ENCODE measurements at places on chromosomes 1 and 21. TPM values are rescaled to one million over a fixed set of nuclear protein-coding genes. Genes with fewer than 3 reads are reported as not detected.
A peak's percentile ranks its signal among the peaks of the same experiment; 100 is the strongest.

The LMX1A gene
- 4.4 TPM for total RNA-seq

The KLHDC9 gene
- 21.8 TPM for total RNA-seq

The IGSF8 gene
- 38.5 TPM for total RNA-seq

DNA sequence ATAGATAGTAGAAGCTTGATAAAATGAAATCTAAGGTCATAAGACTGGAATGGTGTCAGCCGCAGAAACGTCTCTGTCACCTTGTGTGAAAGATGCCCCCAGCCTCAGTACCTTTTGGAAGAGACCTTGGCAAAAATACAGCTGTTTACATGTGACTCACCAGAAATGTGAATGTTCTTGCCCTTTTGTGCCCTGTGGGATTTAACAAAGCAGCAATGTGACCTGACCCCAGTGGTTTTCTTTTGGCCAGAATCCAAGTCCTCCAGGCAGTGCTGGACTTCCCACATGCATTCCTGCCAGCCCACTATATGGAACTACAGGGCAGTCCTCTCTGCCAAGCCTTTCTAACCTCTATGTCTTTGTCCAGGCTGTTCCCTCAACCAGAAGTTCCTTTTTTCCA lies 27.2 kb upstream of the LRRC8C start:
- H3K4me3 ChIP-seq, result no peak overlapping the region
- peaks cover 16% of the 10 kb centered on the region for H3K36me3 ChIP-seq
- DNase-seq, result no peak
- peaks cover 7% of the 10 kb centered on the region for H3K4me1 ChIP-seq
- H3K27ac ChIP-seq, result peak overlapping the region; percentile 22

The E2F2 gene
- 3.7 TPM for total RNA-seq

GRCh38 chr1:65813956-65814355 lies 21.3 kb downstream of the PDE4B start:
- no peaks in the 10 kb centered on the region for H3K36me3 ChIP-seq
- no peak for DNase-seq
- H3K27ac ChIP-seq, result no peak overlapping the region
- no peak overlapping the region for H3K4me3 ChIP-seq
- H3K27me3 ChIP-seq, result no peaks in the 10 kb centered on the region
- peaks cover 3% of the 10 kb centered on the region for H3K4me1 ChIP-seq

GRCh38 chr1:25644962-25645361 lies 28.4 kb downstream of the MAN1C1 start:
- no peaks in the 10 kb centered on the region for H3K27me3 ChIP-seq
- DNase-seq, result no peak
- H3K27ac ChIP-seq, result no peak overlapping the region
- H3K4me3 ChIP-seq, result no peak overlapping the region

The MPL gene
- total RNA-seq, result 0.11 TPM

The CR1 gene
- total RNA-seq, result 1.2 TPM

- H3K27ac ChIP-seq, result no peak overlapping the region
- no peaks in the 10 kb centered on the region for H3K27me3 ChIP-seq
- H3K4me1 ChIP-seq, result no peaks in the 10 kb centered on the region
- DNase-seq, result no peak
- no peaks in the 10 kb centered on the region for H3K36me3 ChIP-seq
Observed at GRCh38 chr1:159084867-159085266, 8.3 kb upstream of the AIM2 start.

The STYXL2 gene
- 0.94 TPM for total RNA-seq

GRCh38 chr1:219434285-219434922 lies 178.5 kb downstream of the ZC3H11B start:
- no peaks in the 10 kb centered on the region for H3K27me3 ChIP-seq
- no peak for DNase-seq
- H3K4me1 ChIP-seq, result no peaks in the 10 kb centered on the region
- no peaks in the 10 kb centered on the region for H3K36me3 ChIP-seq
- H3K27ac ChIP-seq, result no peak overlapping the region
- no peak overlapping the region for H3K4me3 ChIP-seq

DNA sequence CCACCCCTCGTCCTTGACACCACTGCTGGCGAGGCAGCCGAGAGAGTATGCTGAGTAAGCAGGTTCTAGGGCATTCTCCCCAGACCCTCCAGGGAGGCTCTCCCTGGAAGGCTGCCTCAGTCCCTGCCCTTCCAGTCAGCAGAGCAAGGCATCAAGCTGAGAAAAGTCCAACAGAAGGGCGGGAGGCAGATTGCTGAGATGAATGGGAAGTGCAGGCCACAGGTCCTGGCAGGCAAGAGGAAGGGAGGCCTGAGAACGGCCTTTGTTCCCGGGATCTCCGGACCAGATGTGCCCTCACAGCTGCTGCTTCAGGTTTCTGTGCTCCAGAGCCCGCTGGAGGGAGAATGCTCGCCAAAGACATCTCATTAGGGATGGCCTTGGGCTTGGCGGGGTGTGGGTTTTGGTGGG lies 270.0 kb upstream of the VAMP3 start:
- H3K27me3 ChIP-seq, result no peaks in the 10 kb centered on the region
- H3K27ac ChIP-seq, result peak overlapping the region; percentile 67
- peaks cover 12% of the 10 kb centered on the region for H3K36me3 ChIP-seq

- no peaks in the 10 kb centered on the region for H3K27me3 ChIP-seq
- H3K36me3 ChIP-seq, result peaks cover 3% of the 10 kb centered on the region
Observed at GRCh38 chr1:53048960-53049573, 12.9 kb upstream of the PODN start.

GRCh38 chr1:4939266-4939665 lies 284.9 kb downstream of the AJAP1 start:
- no peak overlapping the region for H3K27ac ChIP-seq
- H3K4me1 ChIP-seq, result peaks cover 19% of the 10 kb centered on the region
- no peak for DNase-seq
- no peak overlapping the region for H3K4me3 ChIP-seq
- H3K27me3 ChIP-seq, result no peaks in the 10 kb centered on the region

- no peak for DNase-seq
- no peak overlapping the region for H3K4me3 ChIP-seq
- H3K27ac ChIP-seq, result no peak overlapping the region
- peaks cover 70% of the 10 kb centered on the region for H3K36me3 ChIP-seq
Observed at GRCh38 chr1:204435381-204435831, 23.8 kb upstream of the PPP1R15B start.

The SOX13 gene
- 8.4 TPM for total RNA-seq

The RYR2 gene
- 31.2 TPM for total RNA-seq

DNA sequence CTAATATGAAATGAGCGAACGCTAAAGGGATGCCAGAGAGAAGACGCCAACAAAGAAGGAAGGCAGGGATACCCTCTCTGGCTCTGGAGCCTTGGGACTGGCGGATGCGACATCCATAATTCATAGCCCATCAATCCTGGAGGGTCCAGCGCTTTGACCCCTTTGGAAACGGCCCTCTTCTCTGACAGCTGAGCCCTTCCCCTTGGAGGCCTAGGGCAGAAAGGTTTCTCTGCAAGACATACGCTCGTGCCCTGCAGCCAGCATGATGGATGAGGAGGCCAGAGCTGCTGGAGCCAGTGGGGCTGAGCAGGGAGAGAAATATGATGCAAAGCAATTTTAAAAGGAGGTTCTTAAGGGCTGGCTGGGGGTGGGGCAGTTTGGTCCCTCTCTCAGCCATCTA lies 22.2 kb downstream of the OPTC start:
- H3K27ac ChIP-seq, result no peak overlapping the region
- no peak overlapping the region for H3K4me3 ChIP-seq
- peaks cover 73% of the 10 kb centered on the region for H3K4me1 ChIP-seq
- peaks cover 2% of the 10 kb centered on the region for H3K27me3 ChIP-seq

- H3K27me3 ChIP-seq, result peaks cover 20% of the 10 kb centered on the region
- DNase-seq, result peak; percentile 15
- peaks cover 42% of the 10 kb centered on the region for H3K4me1 ChIP-seq
- H3K27ac ChIP-seq, result peak overlapping the region; percentile 95
Observed at GRCh38 chr1:156428746-156429288, 59.8 kb downstream of the RHBG start.

DNA sequence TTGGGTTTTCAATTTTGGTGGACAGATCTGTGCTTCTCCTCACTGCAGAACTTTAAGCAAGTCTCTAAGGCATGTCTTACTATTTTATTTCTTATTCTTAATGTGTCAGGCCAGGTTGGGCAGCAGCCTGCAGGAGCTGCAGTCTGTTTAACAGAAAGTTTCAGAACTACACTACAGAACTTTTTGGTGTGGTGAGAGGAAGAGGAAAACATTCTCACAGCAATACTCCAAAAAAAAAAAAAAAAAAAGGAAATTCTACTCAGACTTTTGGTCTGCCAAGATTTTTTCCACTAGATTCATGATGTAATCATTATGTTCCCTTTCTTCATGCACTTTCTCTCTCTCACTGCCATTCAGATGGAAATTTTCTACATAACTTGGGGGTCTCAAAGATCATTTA lies 255.2 kb downstream of the COL11A1 start:
- no peaks in the 10 kb centered on the region for H3K27me3 ChIP-seq
- peak; percentile 24 for DNase-seq
- no peak overlapping the region for H3K4me3 ChIP-seq
- no peaks in the 10 kb centered on the region for H3K36me3 ChIP-seq

- no peaks in the 10 kb centered on the region for H3K27me3 ChIP-seq
- H3K4me3 ChIP-seq, result no peak overlapping the region
- no peak overlapping the region for H3K27ac ChIP-seq
- H3K4me1 ChIP-seq, result peaks cover 11% of the 10 kb centered on the region
- peak; percentile 45 for DNase-seq
- no peaks in the 10 kb centered on the region for H3K36me3 ChIP-seq
Observed at GRCh38 chr21:34284666-34285065, 79.1 kb upstream of the KCNE2 start.

DNA sequence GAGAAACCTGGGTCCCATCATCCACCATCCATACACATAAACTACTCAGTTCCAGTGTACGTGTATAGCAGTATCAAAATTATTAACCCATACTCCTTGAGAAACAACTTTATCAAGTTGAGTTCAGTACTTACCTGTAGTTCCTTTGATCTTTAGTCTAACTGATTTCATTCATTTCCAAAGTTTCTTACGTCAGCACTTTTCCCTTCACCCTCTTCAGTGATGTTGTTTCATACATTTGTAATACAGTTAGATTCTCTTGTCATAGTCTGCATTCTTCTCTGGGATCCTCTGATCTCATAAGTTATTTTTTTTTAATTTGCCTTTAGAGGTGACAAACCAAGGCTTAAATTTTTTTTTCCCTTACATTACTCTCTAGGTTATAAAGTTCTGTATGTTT lies 143.2 kb downstream of the PIK3R3 start:
- no peak for DNase-seq
- H3K4me1 ChIP-seq, result no peaks in the 10 kb centered on the region
- no peaks in the 10 kb centered on the region for H3K36me3 ChIP-seq
- H3K4me3 ChIP-seq, result no peak overlapping the region
- H3K27ac ChIP-seq, result no peak overlapping the region

GRCh38 chr1:222769971-222770620 lies 33.1 kb downstream of the FAM177B start:
- H3K27me3 ChIP-seq, result no peaks in the 10 kb centered on the region
- H3K36me3 ChIP-seq, result no peaks in the 10 kb centered on the region
- no peaks in the 10 kb centered on the region for H3K4me1 ChIP-seq
- no peak overlapping the region for H3K27ac ChIP-seq

DNA sequence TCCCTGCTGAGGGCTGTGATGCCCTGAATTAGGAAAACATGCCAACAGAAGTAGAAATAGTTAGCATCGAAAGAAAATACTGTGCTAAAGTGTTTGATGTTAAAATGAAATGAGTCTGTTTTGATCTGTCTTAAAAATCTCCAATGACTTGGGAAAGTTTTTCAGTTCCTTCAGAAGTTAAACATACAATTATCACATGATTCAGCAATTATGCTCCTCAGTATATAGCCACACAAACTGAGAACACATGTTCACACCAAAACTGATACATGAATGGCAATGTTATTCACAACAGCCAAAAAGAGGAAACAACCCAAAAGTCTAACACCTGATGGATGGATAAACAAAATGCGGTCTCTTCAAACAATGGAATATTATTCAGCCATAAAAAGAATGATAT lies 130.6 kb downstream of the PTPN14 start:
- no peak for DNase-seq
- no peak overlapping the region for H3K27ac ChIP-seq
- no peak overlapping the region for H3K4me3 ChIP-seq
- no peaks in the 10 kb centered on the region for H3K27me3 ChIP-seq

The NCF2 gene
- 16.8 TPM for total RNA-seq

GRCh38 chr1:5448486-5448885 lies 543.7 kb downstream of the NPHP4 start:
- no peak for DNase-seq
- H3K27ac ChIP-seq, result no peak overlapping the region
- H3K4me1 ChIP-seq, result peaks cover 30% of the 10 kb centered on the region
- H3K27me3 ChIP-seq, result no peaks in the 10 kb centered on the region
- H3K36me3 ChIP-seq, result no peaks in the 10 kb centered on the region
- no peak overlapping the region for H3K4me3 ChIP-seq

DNA sequence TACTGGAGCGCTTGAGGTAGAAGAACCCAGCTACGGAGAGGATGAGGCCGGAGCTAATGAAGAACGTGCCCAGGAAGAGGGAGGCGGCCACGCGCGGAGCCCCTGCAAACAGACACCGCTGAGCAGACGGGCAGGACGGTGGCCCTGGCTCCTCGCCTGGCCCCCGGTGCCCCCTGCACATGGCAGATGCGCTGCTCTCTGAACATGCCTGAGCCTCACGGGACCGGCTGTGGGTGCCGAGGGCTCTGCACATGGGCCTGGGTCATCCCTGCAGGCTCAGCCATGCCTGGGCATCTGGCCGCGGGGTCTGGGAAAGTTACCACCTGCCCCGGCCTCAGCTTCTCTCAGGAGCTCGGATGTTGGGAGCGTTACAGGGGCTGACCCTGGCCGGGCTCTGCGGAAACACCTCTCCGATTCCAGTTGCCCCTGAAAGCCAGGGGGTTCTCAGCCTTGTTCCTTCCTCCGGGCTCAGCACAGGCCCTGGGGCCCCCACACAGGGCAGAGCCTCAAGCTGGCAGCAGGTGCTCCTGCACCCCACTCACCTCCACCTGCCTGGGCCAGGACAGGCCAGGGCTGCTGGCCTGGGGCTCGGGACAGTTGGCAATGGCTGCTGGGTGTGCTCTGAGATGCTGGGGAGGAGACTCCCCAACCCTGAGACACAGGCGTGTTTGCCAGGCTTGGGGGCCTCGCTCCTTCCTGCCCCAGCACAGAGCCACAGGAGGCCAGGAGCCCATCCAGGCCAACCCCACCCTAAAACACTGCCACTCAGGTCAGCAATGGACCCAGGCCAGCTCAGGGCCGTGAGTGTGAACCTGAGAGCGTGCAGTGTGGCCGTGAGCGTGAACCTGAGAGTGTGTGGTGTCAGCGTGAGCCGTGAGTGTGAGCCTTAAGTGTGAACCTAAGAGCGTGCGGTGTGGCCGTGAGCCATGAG lies 12.1 kb upstream of the RNF223 start:
- no peak for DNase-seq
- no peaks in the 10 kb centered on the region for H3K4me1 ChIP-seq
- no peak overlapping the region for H3K27ac ChIP-seq
- H3K36me3 ChIP-seq, result peaks cover 98% of the 10 kb centered on the region
- no peaks in the 10 kb centered on the region for H3K27me3 ChIP-seq

GRCh38 chr1:238329671-238330070 lies 438.9 kb upstream of the ZP4 start:
- no peaks in the 10 kb centered on the region for H3K36me3 ChIP-seq
- H3K4me3 ChIP-seq, result no peak overlapping the region

- no peak overlapping the region for H3K4me3 ChIP-seq
- H3K36me3 ChIP-seq, result no peaks in the 10 kb centered on the region
- peaks cover 24% of the 10 kb centered on the region for H3K4me1 ChIP-seq
- no peak for DNase-seq
- H3K27ac ChIP-seq, result no peak overlapping the region
- H3K27me3 ChIP-seq, result no peaks in the 10 kb centered on the region
Observed at GRCh38 chr1:227898502-227899140, 49.1 kb downstream of the WNT9A start.

- H3K36me3 ChIP-seq, result no peaks in the 10 kb centered on the region
- H3K27me3 ChIP-seq, result no peaks in the 10 kb centered on the region
- H3K4me1 ChIP-seq, result no peaks in the 10 kb centered on the region
- H3K27ac ChIP-seq, result no peak overlapping the region
- DNase-seq, result no peak
- no peak overlapping the region for H3K4me3 ChIP-seq
Observed at GRCh38 chr1:202023001-202023433, 12.6 kb downstream of the ELF3 start.

The EXTL2 gene
- 72.4 TPM for total RNA-seq

The HPDL gene
- 1.8 TPM for total RNA-seq

Measured in spinal cord (tissue), 10 donors.